ENCODE measurements at places on chromosomes 6 and 20.
A peak's percentile ranks its signal among the peaks of the same experiment; 100 is the strongest.

DNA sequence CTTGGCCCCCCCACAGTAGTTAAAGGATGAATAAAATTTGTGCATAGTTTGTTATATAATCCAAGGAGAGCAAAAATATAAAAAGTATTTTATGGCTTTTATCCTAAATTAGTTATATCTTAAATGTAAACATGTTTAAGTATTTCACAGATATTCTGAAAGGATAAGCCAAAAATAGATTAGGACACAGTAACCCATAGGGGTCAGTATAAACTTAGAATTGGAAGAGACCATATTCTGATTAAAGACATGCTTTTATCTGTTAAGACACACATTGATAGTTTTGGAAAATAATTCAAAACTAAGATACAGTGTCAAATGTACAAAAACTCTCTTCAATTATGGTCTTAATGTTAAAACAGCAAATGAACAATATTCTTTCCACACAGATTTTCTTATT is 4.5 kb upstream of the SERINC1 start:
- no peak for DNase-seq

DNA sequence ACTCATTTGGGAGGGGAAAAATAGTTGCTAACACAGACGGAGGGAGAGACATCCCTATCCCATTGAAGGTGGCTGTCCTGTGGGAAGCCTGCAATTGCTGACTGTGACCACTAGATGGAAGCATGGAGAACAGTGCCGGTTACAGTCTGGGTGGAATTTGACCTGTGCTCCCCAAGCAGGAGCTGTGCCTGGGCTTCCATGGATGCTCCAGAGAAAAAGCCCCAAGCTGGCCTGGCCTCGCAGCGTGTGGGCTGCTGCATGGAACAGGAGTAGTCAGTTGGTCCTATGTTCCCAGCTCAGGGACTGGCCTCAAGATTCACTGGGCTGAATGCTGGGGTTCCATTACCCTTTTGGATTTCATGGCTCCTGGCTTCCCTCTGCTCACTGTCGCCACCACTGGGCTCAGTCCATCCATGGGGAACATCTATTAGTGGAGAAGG is 116.3 kb upstream of the CHD6 start:
- DNase-seq = no peak

DNA sequence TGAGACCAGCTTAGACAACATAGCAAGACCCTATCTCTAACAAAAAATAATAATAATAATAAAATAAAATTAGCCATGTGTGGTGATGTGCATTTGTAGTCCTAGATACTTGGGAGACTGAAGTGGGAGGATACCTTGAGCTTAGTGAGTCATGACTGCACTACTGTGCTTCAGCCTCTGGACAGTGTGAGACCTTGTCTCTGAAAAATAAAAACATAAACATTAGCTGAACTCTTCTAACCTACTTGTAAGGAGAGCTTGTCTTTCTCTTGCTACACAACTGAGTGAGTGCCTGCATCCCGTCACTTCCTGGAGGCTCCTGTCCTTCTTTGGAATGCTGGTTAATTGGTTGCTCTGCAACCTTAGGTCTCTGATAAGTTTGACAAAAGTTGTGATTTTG is 5.1 kb upstream of the DBNDD2 start:
- no peak for DNase-seq

DNA sequence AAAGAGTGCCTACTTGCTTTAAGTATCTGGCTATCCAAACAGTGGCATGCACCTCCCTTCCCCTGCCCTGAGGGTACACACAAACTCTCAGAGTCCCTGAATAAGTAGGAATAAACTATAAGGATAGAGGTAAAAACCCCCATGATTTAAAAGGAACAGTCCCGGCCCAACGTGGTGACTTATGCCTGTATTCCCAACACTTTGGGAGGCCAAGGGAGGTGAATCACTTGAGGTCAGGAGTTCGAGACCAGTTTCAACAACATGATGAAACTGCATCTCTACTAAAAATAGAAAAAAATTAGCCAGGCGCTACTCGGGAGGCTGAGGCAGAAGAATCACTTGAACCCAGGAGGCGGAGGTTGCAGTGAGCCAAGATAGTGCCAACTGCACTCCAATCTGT is 22.2 kb downstream of the SAMHD1 start:
- DNase-seq = no peak

- DNase-seq = no peak
Measured at GRCh38 chr6:19086480-19086879, 699.3 kb downstream of the RNF144B start.

GRCh38 chr6:165013701-165014100 is 295.7 kb downstream of the C6orf118 start:
- no peak for DNase-seq

GRCh38 chr6:118565311-118565960 is 17.3 kb downstream of the PLN start:
- no peak for DNase-seq

- no peak for DNase-seq
Measured at GRCh38 chr6:143708889-143709288, 31.1 kb downstream of the PHACTR2 start.

DNA sequence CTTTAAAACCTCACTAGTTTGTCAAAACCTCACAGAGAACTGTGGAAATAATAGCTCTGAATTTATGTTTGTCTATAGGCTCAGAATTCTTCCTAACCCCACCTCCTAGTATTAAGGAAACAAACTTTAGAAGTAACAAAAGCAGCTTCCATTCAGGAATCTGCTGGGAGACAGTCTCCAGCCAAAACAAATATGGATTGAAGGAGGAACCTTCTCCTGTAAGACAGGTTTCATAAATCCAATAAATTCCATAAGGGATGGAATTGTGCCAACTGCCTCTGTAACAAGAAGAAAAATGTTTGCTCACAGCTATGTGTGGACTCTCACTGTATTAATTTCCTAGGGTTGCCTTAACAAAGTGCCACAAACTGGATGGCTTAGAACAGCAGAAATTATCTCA is 7.5 kb downstream of the SYCP2 start:
- DNase-seq = no peak

DNA sequence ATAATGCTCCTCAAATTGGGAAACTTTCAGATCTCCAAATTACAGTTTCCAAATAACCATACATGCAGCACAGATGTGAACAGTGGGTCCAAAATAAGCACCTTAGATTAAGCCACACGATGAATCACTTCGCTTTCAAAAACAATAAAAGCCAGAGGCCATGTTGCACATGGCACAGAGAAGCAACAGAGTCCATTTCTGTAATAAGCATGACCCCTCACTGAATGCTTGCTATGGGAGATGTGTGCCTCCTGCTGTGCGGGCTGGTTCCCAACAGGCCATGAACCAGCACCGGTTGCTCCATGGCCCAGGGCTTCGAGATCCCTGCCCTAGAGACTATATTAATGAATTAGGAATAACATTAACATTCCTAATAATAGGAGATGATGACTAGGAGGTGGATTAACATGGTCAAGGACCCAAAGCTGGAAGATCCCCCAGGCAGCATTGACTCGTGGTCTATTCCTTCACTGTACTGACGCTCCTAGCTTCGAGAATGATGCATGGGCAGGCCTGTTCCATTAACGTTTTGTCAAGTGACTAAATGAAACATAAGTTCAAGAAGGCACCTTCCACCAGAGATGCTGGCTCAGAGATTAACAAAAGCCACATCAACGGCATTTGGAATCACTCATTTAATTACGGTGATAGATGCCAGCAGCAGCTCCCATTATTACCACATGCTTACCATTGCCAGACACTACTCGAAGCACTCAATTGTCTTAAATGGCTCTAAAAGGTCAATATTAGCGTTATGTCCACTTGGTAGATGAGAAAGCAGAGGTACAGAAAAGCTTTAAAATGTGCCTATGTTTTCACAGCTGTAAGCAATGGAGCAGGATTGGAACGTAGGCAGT is 470.6 kb upstream of the AGPAT4 start:
- DNase-seq = no peak

GRCh38 chr20:53413186-53413631 is 180.4 kb downstream of the ZNF217 start:
- DNase-seq = peak; percentile 21

DNA sequence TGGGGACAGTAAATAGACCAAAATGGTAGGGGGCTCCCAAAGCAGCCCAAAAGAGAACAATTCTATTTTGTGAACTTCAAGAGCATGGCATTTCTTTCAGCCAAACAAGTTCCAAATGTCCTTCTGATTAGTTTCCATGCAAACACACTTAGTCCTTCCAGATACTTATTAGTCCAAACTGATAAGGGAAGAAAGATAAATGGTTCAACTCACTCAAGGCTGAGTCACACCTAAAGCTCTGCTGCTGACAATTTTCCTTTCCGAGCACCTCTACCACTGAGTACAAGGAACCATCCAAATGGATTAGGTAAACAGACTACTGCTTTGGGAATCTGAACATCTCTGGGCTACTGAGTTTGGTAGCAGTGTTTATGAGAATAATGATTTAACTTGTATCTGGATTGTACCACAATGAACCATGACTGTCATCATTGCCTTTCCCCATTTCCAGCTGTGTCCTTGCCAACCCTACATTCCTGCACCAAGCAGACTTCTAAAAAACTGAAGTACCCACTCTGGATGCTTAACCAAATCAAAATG is 71.2 kb downstream of the TNFRSF21 start:
- no peak for DNase-seq

DNA sequence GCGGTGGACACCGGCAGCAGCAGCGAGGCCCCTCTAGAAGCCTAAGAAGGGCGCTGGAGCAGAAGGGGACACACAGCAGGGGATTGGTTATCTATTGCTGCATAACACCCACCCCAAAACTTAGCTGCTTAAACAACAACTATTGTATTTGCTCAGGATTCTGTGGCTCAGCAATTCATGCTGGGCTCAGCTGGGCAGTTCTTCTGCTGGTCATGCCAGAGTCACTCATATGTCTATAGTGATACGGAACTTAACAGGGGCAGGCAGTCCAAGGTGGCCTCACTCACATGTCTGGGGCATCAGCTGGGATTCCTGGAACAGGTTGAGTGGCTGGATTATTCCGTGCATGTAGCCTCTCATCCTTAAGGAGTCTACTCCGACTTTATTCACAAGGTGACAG is 17.6 kb upstream of the PPP1R16B start:
- DNase-seq = no peak

GRCh38 chr6:14270925-14271788 is 153.6 kb downstream of the CD83 start:
- no peak for DNase-seq

- no peak for DNase-seq
Measured at GRCh38 chr6:158787395-158787794, 31.8 kb downstream of the EZR start.

GRCh38 chr20:53263554-53264438 is 291.6 kb downstream of the TSHZ2 start:
- DNase-seq = no peak

- DNase-seq = no peak
Measured at GRCh38 chr6:50180646-50181045, 130.9 kb upstream of the DEFB112 start.

- no peak for DNase-seq
Measured at GRCh38 chr6:148518511-148519156, 176.0 kb downstream of the SASH1 start.

DNA sequence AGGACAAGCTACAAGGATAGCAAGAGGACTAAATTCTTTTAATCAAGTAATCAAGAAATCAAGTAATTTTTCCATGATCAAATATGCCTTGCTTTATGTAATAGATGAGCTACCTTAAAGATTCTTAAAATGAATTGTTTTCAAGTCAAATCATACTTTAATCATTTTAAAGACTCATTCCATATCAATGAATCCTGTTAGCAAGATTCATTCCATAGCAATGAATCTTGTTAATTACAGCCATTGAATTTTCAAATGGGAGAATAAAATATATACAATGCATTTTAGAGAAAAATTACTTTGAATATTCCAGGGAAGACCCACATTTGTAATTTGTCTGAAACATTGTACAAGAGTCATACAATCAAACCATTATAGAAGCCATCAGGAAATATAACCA is 145.7 kb downstream of the RFX6 start:
- no peak for DNase-seq

GRCh38 chr6:62775427-62776022 is 435.7 kb upstream of the FKBP1C start:
- no peak for DNase-seq

DNA sequence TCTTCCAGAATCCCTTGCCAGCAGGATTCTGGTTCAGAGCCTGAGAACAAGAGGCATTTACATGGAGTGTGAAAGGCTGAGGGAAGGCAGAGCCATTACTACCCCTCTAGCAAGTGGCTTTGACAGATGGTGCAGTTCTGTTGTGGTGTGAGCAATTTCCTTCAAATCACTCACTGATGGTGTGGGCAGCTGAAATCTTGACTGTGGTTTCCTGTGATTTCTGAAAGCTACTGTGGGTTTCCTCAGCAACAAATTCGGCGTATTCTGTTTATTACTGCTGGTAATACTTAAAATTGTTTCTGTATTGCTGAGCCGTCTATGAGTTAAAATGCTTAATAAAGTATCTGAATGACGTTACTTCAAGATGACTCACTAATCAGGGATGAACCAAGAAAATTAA is 181.5 kb upstream of the TCF21 start:
- no peak for DNase-seq

DNA sequence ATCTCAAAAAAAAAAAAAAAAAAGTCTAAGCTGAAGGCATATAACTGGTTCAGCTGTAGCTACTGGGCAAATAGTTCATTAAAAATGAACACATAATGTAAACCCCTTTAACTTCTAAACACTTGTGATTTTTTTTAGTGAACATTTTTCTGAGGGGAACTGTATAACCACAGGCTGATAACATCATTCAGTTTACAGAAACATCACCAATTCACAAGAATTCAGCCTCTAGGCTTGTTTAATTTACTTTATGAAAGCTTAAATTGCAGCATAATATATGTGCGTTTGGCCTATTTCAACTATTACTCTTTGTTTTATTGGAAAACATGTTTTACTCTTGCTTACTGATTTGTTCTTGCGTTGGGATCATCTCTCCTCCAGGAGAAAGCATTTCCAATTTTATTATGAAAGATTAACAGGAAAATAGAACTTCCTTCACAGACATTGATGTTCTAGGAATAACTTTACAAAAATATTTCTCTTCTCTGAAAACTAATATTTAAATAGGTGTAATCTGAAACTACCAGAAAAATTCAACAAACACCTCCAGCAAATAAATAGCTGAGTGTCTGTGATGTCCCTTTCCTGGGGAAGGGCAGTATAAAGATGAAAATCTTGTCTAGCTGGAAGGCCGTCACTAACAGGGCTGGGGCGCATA is 284.5 kb downstream of the UST start:
- no peak for DNase-seq

DNA sequence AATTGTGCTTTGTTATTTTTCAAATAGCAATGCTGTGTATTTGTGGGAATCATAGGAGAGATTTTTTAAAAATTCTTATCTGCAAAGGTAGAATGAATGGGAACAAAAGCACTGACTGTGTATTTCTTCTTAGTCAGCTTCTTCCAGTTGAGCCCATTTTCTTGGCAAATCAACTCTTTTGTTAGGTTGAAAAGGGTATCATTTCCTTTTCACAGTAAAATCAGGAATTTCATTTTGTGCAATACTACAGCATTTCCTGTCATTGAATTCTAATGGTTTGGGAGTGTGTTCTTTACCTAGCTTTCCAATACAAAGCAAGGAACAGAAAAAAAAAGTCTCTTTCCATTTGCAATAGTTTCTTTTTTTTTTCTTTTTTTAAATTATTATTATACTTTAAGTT is 19.0 kb upstream of the EXOC2 start:
- DNase-seq = no peak

All from stimulated activated CD8-positive, alpha-beta memory T cell treated with anti-CD3 and anti-CD28 coated beads, Interleukin-4, amount 100 ng/mL, for 4 hours (primary cell).